NCI-H187 treated with DMSO at 0.1 percent for 48 hours (cell line): ENCODE measurements at places on chromosomes 5 and 9.

GRCh38 chr5:40630126-40630525 lies 49.6 kb upstream of the PTGER4 start:
- no peak for DNase-seq

DNA sequence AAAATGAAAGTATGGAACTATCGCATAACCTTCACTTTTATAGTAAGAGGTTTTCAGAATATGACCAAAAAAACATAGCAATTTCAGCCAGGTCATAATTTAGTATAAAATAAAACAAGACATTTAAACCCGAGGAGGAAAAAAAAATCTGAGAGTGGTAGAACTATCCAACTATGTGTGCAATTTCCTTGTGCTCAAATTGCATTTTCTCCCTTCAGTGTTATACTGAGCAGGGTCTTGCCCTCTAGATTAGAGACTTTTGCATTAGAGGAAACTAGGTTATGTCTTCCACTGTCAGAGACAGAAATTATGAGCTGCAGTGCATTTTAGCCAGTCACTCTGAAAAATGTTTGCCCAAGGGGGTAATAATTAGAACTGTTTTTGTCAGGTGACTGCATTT lies 330.6 kb downstream of the NR2F1-AS1 start:
- no peak for DNase-seq

- no peak for DNase-seq
These were observed 75.8 kb downstream of the F2RL2 start for GRCh38 chr5:76547242-76547890.

DNA sequence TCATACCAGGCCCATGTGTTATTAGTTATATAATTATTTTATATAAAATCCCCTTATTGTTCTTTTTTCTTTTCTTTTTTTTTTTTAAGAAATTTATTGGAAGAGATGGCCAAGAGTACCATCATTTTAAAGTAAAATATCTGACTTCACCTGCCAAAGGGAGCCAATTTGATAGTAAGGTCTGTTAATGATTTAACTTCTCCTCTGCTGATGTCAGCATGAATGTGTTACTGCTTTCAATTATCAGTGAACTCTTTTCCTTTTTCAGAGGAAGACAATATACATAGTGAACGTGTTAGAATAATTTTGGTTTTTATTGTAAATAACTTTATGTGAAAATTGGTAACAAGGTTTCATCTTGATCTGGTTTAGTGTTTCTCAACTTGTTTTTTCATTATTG lies 409.6 kb downstream of the SH3GL2 start:
- DNase-seq = no peak

- no peak for DNase-seq
These were observed 148.8 kb downstream of the RAB3C start for GRCh38 chr5:58731641-58732040.

DNA sequence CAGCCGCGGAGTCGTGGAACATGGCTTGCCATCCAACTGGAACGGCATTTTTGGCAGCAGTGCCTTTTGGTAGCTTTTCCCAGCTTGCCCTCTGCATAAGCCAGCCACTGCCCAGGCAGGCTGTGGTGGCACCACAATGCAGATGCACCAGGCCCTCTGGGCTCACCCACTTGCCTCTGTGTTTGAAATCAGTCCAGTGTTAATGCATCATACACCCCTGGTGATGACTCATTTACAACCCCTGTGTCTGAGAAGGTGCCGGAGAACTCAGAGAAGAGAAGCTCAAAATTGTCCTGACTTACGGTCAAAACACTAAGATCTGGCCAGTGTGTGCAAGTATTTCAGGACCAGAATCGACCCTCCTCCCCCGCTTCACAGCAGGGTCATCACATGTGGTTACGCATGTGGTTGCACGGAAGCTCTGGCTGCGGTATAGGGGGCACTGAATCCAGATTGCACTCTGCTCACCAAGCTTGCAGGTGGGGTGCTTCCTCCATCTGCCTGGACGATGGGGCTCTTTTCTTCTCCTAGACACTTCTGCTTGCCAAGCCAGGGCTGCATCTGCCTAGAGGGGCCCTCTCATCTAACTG lies 66.5 kb upstream of the SMIM15 start:
- DNase-seq = no peak

- no peak for DNase-seq
These were observed 109.6 kb upstream of the RPS23 start for GRCh38 chr5:82387819-82388166.

DNA sequence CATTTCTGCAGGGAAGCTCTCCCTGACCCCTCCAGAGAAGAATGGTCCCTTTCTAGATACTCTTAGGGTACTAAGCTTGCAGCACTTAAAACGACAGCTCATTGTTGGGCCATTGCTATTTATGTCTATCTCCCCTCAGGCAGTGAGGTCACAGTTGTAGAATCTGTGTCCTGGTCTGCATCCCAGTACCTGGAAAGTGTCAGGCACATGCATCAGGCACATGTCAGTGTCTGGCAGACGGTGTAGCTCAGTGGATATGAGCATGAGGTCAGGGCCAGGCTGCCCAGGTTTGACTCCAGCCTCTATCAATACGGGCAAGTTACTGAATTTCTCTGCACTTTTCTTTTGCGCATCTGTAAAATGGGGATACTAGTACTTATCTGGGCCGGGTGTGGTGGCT lies 22.2 kb upstream of the EEIG1 start:
- no peak for DNase-seq

DNA sequence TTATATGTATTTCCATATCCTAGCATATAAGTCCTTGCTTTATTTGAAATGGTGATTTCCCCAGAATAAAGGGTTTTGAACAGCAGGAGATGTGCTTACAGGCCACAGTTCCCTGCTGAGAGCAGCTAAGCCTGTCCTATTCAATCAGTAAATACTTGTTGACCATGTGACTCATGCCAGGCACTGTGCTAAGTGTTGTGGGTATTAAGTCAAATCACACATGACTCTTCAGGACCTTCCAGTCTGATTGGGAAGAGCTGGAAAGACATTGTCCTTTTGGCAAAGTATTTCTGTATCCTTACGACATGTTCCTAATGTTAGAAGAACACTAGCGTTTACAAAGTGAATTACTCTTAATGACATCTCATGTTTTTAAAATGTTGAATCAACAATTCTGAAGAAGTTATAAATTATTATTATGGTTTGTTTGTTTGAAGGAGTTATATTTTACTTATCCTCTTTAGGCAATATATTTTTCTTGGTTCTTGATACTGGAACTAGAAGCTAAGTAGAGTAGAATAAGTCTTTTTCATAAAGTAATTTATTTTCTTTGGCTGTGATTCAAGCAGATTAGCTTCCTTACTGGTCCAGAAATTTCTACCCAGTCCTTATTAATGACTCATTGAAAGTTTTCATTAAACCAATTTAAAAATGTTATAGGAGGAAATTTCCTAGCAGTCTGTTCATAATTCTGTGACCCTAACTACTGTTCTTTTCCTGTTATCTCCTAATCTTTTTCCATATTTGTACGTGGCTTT lies 82.1 kb downstream of the GAPVD1 start:
- no peak for DNase-seq

DNA sequence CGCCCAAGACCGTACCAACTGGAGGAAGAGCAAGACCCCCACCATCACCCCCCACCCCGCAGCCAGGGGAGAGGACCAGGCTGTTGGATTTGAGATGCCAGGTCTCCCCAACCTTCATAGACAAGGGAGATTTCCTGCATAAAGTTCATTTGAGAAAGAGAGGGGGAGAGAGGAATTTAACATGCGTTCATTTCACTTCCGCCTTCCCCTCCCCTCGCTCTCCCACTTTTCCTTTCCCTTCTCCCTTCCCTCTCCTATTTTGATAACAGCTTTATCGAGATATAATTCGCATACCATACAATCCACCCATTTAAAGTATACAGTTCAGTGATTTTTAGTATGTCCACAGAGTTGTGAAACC lies 4.2 kb upstream of the NKX2-5 start:
- no peak for DNase-seq

GRCh38 chr5:61019642-61020041 lies 74.6 kb downstream of the NDUFAF2 start:
- DNase-seq = no peak

- DNase-seq = no peak
These were observed 106.2 kb downstream of the SYK start for GRCh38 chr9:90907790-90908189.
